ENCODE measurements at places on chromosomes 6 and 20. TPM values are rescaled to one million over a fixed set of nuclear protein-coding genes. Genes with fewer than 3 reads are reported as not detected.

RTEL1 gene
- total RNA-seq: 14.3 TPM

WFDC5 gene
- not detected for total RNA-seq

C6orf141 gene
- 0.69 TPM for total RNA-seq

RFX6 gene
- total RNA-seq: not detected

NKX2-2 gene
- not detected for total RNA-seq

All from smooth muscle cell of the umbilical artery (primary cell).